ENCODE measurements at places on chromosomes 3 and 15. TPM values are rescaled to one million over a fixed set of nuclear protein-coding genes. Genes with fewer than 3 reads are reported as not detected.

The ROPN1 gene
- not detected for total RNA-seq

The PLOD2 gene
- total RNA-seq: 148 TPM

The MORC1 gene
- total RNA-seq: 5.6 TPM

The NMNAT3 gene
- total RNA-seq: 8.3 TPM

The CAND2 gene
- 5.0 TPM for total RNA-seq

The PCNP gene
- 133 TPM for total RNA-seq

The CFAP91 gene
- total RNA-seq: 2.3 TPM

The TRIM71 gene
- 14.5 TPM for total RNA-seq

The KNG1 gene
- total RNA-seq: 88.9 TPM

The ARPP21 gene
- total RNA-seq: not detected

The MST1R gene
- total RNA-seq: 8.7 TPM

The POPDC2 gene
- total RNA-seq: 3.9 TPM

GRCh38 chr15:43868406-43868805 lies 41.6 kb downstream of the WDR76 start:
- DNase-seq: no peak

DNA sequence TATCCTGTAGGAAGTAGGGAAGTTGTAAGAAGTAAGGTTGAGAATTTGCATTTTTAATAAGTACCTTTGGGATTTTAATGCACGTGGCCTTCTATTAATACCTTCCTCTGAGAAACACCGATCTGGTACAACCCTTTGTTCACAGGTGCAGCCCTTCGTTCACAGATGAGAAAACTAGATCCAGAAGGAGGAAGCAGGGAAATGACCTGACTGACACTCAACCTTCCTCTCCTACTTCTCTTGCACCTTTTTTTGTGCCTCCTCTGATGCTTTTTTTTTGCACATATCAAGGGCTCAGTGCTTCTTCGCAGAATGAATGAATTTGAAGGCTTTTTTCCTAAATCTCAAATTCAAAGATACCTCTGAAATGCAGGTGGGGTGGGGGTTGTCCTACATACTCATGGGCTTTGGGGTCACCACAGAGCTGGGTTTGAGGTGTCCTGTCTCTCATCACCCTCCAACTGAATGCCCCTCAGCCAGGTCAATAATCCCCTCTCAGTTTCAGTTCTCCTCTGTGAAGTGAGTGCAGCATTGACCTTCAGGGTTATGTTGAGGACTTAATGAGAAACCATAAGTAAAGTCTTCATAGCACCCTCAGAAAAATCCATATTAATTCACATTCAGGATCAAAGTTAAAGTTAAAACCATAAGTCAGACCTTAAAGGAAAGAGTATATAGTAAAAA lies 161.5 kb upstream of the CTNNB1 start:
- DNase-seq: no peak

GRCh38 chr3:194250098-194251002 lies 100.8 kb downstream of the CPN2 start:
- peak; percentile 76 for DNase-seq

- DNase-seq: no peak
Observed at GRCh38 chr3:58899953-58900298, 149.9 kb downstream of the CFAP20DC start.

- DNase-seq: peak; percentile 86
Observed at GRCh38 chr3:195117978-195118581, 152.9 kb downstream of the XXYLT1 start.

DNA sequence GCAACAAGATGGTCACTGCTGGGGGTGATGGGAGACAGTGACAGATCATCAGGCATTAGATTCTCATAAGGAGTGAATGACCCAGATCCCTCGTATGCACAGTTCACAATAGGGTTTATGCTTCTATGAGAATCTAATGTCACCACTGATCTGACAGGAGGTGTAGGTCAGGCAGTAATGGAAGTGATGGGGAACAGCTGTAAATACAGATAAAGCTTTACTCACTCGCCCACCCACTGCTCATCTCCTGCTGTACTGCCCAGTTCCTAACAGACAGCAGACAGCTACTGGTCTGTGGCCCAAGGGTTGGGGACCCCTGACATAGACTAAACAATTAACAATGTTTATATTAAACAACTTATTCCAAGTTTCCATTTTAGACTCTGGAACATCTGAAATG lies 25.4 kb downstream of the IFT80 start:
- DNase-seq: no peak

DNA sequence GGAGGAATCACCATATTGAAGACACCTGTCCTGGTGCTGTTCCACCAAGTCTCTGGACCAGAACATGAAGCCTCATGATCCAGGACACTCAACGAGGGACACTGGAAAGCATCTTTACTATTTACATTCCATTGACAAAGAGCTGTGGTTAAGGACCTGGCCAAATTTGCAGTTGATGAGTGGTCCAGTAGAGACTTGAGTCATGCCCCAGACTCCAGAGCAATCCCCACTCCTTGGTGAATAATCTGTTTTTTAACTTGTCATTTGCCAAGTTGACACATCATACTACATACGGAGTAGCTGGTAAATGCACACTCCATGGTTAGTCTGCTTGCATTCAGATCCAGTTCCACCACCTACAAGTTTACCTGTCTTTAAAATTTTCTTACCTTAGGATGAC lies 1.2 kb upstream of the COL6A6 start:
- no peak for DNase-seq

DNA sequence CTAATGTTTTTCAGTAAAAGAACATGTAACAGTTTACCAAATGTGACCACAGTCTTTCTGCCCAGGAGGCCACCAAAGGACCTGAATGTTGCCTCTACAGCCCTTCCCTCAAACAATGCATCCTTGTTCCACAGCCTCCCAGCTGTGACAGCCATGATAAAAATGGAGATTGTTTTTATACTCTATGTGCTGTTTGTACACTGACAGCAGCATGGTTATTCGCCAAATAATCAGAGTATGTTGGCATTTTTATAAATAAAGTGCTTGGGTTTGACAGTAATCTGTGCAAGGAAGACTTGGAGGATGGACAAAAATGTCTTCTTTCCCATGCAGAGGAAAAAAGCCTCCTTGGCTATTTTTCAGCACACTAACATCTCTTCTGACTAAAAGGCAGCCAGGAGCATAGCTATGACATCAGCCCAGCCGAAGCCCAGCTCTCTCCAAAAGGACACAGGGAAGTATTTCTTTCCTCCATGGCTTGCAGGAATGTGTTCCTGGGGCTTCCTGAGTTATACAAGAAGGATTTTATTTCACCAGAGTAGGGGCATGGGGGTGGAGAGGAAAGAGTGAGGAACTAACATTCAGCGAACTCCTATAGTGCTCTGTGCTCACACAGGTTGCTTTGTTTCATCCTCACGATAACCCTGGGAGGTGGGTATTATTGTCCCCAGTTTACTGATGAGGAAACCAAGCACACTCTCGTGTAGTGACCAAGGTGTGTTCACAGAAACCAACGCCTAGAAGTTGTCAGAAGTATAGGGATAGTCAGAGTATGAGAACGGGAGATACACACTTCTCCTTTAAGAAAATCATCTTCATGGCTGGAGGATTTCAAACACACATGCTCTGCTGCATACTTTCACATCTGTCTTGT lies 339.7 kb downstream of the MECOM start:
- peak; percentile 39 for DNase-seq

DNA sequence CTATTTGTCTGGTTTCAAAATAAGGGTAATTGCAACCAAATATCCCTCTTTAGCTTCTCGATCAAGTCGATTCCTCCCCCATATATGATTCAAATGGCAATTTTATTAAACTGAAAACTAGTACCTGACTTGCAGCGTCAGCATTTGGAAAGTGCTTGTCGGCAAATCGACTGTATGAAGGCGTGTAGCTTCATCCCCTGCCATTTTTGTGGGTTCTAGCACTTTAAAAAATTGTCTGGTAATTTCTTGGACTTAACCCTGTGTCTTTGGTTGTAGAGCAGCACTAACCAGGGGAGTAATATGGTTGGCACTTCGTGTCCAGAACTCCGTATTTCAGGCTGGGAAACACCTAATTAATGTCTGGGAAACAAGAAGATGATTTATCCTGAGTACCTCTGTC lies 573 bp downstream of the MME start:
- no peak for DNase-seq

- DNase-seq: no peak
Observed at GRCh38 chr15:45249125-45249780, 2.8 kb upstream of the SLC28A2 start.

GRCh38 chr15:79978260-79978654 lies 7.3 kb upstream of the BCL2A1 start:
- no peak for DNase-seq

GRCh38 chr15:29070471-29071231 lies 184.9 kb downstream of the APBA2 start:
- DNase-seq: no peak

- DNase-seq: peak; percentile 54
Observed at GRCh38 chr15:88982304-88982945, 69.2 kb upstream of the MFGE8 start.

- no peak for DNase-seq
Observed at GRCh38 chr3:186178412-186178811, 69.5 kb upstream of the ETV5 start.

GRCh38 chr15:60371175-60372051 lies 26.4 kb downstream of the ANXA2 start:
- peak; percentile 85 for DNase-seq

GRCh38 chr3:185715091-185715490 lies 109.8 kb downstream of the IGF2BP2 start:
- peak; percentile 19 for DNase-seq

GRCh38 chr15:55742498-55742926 lies 440 bp downstream of the PRTG start:
- DNase-seq: peak; percentile 61

GRCh38 chr3:11635680-11636393 lies 7.9 kb downstream of the VGLL4 start:
- no peak for DNase-seq

GRCh38 chr15:100571592-100572167 lies 30.3 kb downstream of the LINS1 start:
- no peak for DNase-seq

DNA sequence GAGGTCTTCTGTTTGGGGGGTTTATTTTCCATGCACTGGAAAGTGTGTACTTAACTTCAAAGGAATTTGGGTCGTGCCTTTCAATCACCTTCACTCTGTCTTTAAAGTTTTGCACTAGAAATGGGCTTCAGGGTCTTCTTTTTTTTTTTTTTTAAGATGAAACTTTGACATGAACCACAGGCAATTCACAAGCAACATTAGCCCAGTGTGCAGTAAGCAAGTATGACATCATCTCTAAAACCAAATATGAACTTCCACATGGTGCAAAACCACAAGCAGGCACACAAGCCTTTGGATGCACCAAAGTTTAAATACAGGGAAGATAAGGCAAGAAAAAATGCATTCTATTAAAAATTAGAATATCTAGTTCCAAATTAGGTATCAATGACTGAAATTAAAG lies 381.9 kb downstream of the ERC2 start:
- no peak for DNase-seq

GRCh38 chr3:16663854-16664712 lies 58.9 kb upstream of the DAZL start:
- no peak for DNase-seq

- no peak for DNase-seq
Observed at GRCh38 chr3:119187266-119187665, 13.9 kb downstream of the UPK1B start.

DNA sequence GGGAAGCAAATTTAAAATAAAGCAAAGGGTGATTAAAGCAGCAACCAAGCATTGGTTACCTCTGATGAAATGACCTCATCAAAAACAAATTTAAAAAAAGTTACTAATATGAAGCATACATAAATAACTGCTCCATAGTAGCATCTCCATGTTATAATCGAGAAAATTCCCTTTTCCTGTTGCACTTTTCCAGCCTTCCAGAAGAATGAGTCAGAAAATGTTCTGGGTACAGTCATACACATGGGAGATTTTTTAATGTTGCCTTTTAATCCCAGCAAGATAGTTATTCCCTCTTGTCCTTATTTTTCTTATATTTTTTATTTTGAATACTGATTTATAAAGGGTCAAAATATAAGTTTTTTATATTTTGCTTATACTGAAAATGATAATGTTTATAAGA lies 2.6 kb upstream of the TMCO5A start:
- DNase-seq: no peak

DNA sequence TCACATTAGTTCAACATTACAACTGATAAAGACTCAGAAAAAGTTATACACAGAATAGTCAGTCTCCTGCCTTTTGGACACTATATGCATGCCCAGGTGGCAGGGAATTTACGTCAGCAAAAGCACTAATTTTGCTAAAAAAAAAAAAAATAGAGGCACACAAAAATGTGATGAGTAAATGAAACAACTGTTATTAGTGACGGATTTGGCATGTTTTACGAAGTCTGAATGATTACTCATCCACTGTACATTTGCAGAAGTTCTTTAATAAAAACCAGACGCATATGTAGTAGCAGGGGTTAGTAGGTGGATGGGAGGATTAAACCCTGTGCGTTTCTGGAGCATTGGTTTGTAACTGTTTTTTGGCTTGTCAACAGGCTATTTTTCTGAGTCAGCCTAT lies 99.0 kb downstream of the MITF start:
- no peak for DNase-seq

DNA sequence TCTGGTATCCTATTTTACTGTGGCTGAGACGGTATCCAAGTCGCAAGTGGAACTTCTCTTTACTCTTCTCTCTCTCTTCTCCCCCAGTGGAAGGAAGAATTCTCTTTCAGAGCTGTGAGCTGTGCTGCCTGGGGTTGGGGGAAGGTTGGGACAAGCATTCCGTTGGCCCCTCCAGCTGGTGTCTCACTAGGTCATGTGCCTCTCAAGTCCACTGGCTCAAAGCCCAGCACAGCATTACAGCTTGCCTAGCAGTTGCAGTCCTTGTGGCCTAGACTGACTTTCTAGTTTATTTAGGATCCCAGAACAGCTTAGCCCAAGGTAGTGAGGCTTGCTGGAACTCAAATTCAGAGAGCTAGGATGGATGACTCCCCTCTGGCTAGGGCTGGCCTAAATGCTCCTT lies 76.1 kb upstream of the SPATA16 start:
- no peak for DNase-seq

DNA sequence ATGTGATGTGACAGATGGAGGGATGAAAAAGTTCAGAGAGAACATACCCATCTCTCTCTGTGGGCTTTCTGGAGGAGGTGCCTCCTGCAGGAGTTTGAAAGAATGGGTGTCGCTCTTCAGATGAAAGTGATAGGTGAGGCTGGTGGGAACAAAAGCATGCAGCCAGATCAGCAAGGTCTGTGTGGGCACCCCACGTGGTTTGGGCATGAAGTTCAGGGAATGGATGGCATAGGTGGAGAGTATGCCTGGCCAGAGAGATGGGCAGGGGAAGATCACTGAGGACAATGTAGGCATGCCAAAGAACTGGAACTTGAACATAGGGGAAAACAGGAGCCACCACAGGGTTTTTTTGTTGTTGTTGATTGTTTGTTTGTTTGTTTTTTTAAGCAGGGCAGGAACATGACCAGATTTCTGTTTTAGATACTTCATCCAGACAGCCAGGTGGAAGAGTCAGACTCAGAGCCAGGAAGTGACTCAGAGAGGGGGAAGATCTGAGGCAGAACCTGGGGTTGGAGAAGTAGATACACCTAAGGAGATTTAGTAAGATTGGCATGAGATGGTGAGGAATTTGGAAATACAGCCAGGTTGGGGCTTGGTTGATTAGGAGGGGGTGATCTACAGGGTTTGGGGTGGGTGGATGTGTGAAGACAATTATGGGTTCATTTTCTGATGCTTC lies 64.8 kb upstream of the CLSTN2 start:
- no peak for DNase-seq

Measured in hepatocyte (in vitro differentiated cells).